ENCODE measurements at places on chromosomes 6 and 20. TPM values are rescaled to one million over a fixed set of nuclear protein-coding genes. Genes with fewer than 3 reads are reported as not detected.

GRCh38 chr6:149228311-149228955 is 89.1 kb upstream of the TAB2 start:
- no peak for DNase-seq

Gene MCHR2
- total RNA-seq: not detected

DNA sequence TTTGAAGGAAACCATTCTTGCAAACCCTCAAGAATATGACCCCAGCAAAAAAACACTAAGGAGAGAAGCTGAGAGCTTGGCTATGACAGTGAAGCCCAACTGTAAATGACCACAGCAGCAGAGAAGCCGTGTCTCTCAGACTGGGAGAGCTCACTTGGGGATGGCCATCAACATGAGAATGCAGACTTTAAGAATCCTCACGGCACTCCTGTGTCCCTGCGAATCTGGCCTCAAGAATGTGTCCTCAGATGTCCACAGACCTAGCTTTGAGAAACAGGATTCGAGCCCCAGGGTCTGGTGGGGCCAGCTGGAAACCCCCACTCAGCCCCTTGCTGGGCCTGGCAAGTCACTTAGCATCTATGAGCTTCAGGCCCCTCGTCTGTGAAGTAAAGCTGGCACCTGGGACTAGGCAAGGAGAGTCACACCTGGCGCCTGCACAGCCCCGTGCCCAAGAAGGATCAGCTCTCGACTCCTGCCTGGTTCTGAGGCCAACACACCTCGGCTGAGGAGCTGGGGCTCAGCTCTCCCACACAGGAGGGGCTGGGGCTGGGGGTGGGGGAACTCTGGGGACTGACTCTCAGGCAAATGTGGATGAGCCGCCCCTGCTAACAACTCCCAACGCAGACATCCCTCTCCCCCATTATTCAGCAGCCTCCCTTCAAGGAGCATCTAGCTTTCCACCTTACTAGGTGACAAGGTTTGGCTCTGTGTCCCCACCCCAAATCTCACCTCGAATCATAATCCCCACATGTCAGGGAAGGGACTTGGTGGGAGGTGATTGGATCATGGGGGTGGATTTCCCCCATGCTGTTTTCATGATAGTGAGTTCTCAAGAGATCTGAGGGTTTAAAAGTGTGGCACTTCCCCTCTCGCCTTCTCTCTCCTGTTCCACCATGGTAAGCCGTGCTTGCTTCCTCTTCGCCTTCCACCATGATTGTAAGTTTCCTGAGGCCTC is 97.7 kb downstream of the GRM4 start:
- DNase-seq: no peak

GRCh38 chr6:137172734-137173431 is 561 bp downstream of the IL22RA2 start:
- DNase-seq: no peak

- DNase-seq: no peak
Observed at GRCh38 chr6:42250274-42250931, 32.7 kb upstream of the MRPS10 start.

- no peak for DNase-seq
Observed at GRCh38 chr6:75266716-75267291, 17.8 kb downstream of the TMEM30A start.
